Uterus (tissue), 4 donors: ENCODE measurements at places on chromosomes 7 and 10.

DNA sequence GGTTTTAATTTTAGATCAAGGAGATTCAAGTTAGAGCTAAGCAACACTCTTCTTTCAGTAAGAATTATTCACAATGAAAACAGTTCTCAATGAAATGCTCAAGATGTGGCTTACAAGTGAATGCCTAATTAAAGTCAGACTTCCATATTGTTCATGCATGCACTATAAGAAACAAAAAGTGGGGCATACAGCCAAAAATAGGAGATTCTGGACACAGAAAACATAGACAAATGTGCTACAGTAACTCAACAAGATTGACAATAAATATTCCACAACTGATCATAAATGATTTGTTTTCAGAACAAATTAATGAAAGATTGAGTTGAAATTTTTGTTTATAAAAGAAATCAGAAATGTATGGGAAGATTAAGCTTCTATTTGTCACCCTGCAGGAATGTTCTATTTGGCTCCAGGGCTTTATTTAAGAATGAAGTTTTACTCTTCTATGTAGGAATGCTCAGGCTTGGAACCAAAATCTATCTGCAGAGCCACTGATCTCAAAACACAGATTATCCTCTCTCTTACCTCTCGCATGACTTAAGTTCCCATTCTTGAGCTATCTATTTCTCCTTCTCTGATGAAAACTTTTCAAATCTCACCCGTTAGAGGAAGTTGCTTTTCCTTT, 89.0 kb upstream of the PIP4K2A start:
- no peak for DNase-seq

DNA sequence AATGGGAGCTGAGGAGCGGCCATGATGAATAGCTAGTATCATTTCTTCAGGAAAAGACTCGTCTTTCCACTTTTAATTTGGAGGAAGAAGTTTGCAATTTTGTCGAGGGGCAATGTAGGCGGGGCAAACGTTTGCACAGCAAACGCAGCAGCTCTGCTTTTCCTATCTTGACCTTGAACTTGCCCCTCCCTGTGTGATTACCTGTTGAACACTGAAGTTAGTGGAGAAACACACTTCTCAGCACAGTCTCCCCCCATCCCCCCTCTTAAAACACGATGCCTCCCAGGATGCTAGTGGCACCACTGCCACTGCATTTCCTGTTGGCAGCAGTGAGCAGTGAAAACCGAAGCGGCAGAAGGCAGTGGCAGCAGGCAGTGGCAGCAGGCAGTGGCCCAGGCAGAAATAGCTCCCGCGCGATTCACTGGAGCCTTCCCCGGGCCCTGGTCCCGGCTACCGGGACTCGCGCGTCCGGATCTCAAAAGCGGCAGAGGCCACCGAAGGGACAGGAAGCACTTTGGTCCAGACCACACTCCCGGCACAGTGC, at the start of gene EPDR1:
Gene EPDR1 (plus strand): TSS at position 336 of the 544 bp plus-strand sequence. CDS start 300 bp downstream, outside the sequence.
- DNase-seq = peak; percentile 54

DNA sequence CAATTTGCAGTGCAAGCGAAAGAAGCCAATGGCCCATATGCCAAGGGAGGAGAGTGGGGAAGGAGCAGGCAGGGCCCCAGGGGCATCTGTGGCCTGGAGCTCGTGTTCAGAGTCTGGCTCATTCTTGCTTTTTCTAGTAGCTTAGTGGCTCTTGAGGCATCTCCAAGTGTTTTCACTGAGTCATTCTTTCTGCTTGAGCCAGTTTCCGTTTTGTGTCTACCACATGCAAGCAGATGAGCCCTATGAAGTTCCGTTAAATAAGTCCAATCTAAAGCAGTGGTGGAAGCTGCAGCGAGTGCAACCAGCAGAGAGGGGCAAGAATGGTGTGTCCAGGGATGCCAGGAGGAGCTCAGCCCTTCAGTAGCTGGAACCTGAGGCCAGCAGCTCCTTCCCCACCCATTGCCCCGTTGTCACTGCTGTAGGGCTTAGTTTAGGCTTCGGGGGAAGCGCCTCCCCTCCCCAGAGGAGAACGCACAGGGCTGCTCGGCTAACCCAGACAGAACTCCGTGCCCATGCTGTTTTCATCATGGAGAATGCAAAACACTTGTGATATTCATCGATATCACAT, 57.4 kb upstream of the EBF3 start:
- DNase-seq = no peak

DNA sequence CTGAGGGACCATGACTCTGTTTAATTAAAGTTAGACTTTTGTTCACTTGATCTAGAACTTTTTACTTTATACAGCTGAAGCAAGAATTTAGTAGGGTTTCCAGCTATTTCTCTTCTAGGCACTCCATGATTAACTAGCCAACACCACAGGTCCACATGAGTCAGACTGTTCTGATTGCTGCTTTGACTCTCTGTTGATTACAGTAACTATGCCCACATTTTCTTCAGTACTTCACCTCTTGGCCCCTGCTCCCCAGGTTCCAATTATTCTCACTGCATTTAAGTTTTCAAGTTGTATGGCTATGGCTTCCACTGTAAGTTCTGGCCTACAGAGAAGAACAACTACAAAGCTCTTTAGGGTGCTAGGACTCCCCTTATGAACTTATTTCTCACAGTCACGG, 737.2 kb upstream of the IGFBP3 start:
- no peak for DNase-seq

- DNase-seq = no peak
Measured at GRCh38 chr7:110170841-110171240, 920.1 kb upstream of the LRRN3 start.

GRCh38 chr7:75631711-75632110, 107.0 kb downstream of the HIP1 start:
- DNase-seq = no peak

DNA sequence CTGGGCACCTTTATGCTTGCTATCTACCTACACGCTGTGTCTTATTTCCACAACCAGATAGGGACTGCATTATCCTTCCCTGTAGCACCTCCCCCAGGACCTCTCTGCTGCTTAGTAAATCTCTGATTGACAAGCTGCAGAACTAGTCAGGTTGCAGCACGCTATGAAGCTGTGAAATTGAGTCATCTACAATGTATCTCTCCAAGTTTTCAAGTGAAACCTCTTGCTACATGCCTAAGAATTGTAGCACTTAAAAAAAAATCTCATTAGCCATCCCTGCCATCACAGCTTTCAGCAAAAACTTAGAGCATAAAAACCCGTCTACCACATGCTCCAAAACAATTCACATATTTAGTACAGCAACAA, 69.7 kb upstream of the FGFR2 start:
- no peak for DNase-seq

- DNase-seq = no peak
Measured at GRCh38 chr7:105278973-105279687, 109.6 kb downstream of the SRPK2 start.

- DNase-seq = no peak
Measured at GRCh38 chr7:39758234-39758970, 135.0 kb downstream of the RALA start.

DNA sequence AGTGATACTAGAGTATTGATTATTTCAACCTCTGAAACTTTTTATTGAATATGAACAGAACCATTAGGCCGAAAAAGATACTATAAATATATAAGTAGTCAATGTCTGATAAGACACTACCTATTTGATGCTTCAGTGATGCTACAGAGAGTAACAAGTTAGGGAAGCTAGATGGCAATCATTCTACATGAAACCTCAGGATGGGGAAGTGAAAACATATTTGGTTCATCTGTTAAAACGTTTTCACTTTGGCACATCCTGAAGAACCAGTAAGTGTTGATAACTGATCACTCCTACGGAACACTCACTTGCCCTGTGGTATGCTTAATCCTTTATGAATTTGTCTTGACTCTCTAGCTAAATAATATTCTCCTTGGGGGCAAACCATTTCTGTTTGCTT, 1064.9 kb downstream of the NXPH1 start:
- no peak for DNase-seq

DNA sequence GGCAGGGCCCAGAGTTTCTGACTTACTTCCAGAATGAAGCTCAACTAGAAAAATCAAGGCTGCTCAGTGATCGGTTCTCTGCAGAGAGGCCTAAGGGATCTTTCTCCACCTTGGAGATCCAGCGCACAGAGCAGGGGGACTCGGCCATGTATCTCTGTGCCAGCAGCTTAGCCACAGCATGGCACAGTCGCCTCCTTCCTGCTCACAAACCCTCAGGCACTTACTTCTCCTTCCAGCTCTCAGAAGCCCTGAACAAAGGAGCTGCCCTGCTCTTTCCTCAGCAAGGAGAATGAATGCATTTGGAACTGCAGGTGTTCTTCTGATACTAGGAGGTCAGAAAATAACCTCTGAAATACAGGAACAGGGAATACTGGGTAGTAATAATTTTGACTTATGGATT, 219.7 kb upstream of the PRSS1 start:
- DNase-seq = no peak

DNA sequence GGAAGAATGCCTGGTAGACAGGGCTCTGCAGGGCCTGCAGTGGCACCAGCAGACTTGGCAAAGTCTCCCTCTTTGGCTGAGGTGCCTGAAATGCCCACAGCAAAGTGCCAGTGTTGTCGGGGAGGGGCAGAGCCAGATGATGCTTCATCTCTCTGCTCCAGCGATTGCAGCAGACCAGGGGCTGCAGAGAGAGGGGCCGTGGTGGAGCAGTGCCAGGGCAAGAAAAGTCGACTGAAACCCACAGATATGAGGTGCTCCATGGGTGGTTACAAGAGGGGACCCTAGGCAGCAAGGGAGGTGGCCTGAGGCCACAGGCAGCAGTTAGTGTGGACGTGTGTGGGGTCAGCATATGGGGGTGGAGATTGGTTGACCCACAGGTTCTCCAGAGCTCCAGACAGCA, 123.5 kb upstream of the SHH start:
- no peak for DNase-seq

DNA sequence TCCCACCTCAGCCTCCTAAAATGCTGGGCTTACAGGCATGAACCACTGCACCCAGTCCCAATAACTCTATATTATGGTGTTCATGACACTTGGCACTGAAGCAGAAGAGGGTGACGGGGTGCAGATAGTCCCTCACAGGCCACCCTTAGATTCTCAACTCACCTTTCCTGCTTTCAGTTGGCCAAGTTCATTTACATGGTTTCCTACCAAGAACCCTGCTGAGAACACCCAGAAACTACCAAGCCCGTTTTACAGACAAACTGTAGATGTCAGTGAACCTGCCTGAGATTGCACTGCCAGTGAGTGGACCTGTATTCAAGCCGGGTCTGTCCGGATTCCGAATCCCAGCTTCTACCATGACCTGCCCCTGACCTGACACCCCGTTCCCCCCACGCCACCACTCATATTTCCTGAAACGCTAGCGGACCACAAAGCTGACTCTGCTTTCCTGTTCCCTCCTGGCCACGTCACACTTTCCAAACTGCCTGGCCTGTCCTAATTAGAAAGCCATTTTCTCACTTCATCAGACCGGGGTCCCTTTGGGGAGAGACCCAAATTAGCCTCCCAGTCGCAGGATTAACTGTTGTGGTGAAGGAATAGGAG, 17.3 kb downstream of the GRID2IP start:
- no peak for DNase-seq

DNA sequence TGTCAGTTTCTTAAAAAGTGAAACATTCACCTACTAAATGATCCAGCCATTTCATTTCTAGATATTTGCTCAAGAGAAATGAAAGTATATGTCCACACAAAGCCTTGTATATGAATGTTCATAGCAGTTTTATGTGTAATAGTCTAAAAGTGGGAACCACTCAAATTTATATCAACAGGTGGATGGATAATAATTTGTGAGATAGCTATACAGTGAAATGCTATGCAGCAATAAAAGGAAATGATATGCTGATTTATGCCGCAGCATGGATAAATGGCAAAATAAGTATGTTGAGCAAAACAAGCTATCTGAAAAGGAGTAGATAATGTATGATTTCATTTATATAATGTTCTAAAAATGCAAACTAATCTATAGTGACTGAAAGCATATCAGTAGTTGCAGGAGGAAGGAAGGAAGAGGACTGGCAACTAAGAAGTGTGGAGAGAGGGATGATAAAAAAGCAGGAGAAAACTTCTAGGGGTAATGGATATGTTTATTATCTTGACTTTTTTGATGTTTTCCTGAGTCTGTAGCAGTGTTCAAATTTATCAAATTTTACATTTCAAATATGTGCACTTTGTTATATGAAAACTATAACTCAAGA, 80.6 kb downstream of the ABCB5 start:
- no peak for DNase-seq

DNA sequence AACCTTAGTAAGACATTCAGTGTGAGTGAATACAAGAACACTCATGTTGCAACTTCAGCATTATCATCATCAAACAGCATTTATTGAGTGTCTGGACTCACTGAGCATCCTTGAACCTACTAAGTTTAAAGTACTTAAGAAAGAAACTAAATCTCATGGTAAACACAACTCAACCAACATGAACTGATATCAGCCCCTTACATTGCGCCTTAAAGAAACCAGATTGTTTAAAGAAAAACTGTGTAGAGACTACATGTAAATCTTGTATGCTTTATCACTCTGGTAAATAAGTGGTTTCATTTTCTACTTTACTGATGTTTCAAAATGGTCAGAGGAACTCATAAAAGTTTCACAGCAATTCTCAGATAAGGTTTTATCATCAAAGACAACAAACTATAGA, 157.5 kb upstream of the FERD3L start:
- no peak for DNase-seq

GRCh38 chr10:71132321-71132810, 80.0 kb upstream of the UNC5B start:
- no peak for DNase-seq
